Right renal cortex interstitium (tissue), 3 donors: ENCODE measurements at places on chromosomes 6 and 20.
A peak's percentile ranks its signal among the peaks of the same experiment; 100 is the strongest.

- DNase-seq: no peak
Measured at GRCh38 chr20:10357974-10358373, 76.0 kb downstream of the MKKS start.

- DNase-seq: no peak
Measured at GRCh38 chr20:13221673-13222318, 722 bp downstream of the ISM1 start.

GRCh38 chr20:31842471-31843157, 2.8 kb downstream of the FOXS1 start:
- peak; percentile 62 for DNase-seq

GRCh38 chr20:50574108-50574507, 63.9 kb downstream of the PTPN1 start:
- DNase-seq: no peak

DNA sequence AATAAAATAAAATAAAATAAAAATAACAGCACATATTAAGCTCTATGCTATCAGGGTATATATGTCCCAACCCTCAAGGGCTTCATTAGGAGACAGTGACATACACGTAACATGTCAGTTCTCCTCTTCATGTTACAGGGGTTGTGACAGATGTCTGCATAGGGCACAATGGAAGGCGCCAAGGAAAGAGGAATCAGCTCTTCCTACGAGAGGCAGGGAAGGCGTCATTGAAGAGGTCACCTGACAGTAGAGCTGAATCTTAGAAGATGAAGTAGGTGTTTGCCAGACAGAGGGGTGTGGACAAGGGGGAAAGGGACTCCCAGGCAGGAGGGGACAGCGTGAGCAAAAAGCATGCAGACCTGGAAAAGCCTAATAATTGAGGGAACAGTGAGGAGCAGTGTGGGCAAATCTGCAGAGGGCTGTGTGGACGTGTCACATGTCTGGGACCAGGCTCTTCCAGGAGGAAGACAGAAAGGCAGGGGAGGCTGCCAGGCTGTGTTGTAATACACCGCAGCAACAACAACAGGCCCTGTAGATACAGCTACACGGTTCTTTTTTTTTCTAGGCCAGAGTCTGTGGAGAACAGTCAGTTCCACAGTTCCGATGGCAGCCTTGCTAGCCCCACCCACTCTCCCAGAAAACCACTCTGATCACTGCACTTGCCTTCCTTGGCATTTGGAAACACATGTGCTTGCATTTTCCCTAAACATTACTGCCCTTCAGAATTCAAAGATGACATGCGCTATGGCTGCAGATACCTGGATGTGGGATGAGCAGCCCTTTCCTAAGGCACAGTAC, 2.5 kb upstream of the FKBP5 start:
- DNase-seq: no peak

DNA sequence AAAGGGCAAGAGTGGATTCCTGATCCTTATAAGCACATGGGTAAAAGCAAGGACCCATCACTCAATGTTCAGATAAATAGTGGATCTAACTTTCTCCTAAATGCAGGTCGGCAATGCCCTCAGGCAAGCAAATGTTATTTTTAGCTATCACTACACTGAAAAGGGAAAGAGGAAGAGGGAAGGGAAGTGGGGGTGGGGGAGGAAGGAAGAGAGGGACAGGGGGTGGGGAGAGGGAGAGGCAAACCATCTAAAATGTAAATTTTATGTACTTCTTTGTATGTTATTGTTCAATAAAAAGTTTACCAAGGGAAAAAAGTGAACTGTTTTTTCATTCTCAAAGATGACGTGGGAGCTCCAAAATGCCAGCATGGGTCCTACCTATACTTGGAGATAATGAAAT, 44.2 kb downstream of the CHD6 start:
- no peak for DNase-seq

- DNase-seq: no peak
Measured at GRCh38 chr20:483815-484644, 21.7 kb upstream of the TBC1D20 start.

DNA sequence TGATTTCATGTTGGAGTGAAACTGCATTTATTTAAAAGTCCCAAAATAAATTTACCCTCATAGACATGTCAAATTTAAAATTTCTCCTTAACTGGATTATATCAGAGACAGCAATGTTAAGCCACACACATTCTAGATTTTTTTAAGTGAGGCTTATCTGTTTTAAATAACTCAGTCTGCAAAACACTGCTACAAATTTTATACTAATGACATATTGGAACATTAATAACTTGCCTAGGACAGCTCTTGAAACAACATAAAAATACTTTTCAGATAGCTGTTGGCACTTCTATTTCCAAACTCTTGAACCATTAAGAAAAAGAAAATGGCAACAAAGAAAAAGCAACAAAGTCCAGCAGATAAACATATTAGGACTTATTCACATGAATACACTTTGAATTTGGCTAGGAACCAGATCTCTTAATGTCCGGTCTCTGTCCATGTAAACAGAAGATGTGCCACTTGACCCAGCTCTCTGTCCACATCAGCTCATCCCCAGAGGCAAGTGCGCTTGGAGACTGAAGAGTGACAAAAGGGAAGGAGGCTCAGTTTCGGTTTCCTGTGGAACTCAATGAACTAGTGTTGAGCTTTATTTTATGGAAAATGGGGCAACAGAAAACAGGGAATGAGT, 219.3 kb upstream of the THBS2 start:
- DNase-seq: no peak

DNA sequence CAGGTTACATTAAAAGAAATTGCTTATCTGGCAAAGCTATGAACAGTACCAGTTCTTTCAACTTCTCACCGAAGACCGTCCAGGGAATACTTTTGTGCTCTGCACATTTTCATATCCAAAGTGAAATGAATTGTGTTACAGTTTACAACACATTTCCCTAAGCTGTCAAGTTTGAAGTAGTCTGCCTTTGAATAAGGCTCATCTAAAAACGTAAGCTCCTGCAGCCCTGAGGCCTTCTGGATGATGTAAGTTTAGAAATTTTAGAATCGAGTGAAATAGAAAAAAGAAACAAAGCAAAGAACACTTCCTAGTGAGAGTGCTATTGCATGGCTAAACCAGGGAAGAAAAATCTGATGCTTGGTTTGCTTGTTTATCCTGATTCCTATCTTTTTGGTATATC, 653.8 kb downstream of the MMUT start:
- no peak for DNase-seq

DNA sequence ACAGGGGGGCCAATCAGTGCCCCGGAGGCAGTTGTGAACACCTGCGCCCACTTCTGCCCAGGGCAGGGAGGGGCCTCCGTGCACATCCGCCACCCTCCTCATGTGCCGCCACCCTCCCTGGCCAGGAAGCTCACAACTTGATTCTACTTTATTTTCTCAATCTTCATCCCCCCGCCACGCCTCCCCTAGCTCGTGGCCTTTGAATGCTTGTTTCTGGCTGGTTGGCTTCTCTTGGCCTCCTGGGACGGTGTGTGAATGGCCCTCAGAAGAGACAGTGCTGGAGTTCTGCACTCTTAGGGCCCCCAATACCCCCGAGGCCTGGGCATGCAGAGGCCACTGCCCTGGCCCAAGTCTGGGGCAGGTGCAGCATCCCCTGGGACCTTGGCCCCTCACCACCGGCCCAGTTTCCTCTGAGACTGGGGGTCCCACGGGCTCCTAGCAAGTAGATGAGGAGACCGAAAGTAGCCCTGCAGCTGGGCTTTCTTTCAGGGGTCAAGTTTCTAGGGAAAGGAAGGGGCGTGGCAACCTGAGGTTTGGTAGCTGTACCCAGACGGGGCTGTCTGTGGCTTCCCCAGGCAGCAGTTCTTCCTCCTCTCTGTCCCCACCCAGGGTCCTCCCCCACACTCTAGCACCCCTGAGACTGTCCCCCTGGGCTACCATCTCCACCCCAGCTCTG, 1.3 kb downstream of the RGS19 start:
- no peak for DNase-seq

DNA sequence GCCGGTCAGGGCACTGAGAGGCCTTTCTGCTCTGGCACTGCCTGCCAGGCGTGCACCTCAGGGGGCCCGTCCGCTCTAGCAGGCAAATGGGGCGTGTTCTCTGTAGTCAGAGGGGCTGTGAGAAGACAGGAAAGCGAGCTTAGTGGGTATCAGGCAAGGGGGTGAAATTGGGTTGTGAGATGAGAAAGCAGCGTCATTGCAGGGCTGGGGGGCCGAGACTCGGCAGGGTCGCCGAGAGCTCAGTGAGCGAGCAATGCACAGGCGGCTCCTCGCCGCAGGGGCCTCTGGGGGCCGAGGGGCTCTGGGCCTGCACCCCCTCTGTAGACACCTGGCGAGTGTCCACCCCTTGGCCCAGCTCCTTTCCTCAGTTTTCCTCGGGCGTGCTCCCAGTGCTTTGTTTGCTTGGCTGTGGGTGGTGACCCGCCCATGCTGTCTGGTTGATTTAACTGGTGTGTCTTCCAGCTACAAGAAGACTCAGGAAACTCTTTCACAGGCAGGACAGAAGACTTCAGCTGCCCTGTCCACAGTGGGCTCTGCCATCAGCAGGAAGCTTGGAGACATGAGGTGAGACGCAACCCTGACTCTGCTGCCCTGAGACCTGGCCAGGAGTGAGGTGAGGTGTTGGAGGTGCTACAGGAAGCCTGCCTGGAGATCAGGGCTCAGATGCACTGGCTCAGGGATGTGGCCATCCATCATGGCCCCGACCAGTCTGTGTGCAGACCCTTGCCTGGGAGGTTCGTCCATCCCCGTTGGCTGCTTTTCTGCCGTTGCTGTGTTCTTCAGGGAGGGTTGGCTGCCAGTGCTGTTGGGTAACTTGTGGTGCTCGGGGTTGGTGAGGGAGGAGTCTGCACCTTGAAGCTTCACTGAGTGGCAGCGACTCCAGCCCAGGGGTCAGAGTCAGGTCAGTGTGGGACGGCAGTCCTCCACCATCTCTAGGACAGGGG, 12.4 kb upstream of the DNAJC5 start:
- DNase-seq: no peak

DNA sequence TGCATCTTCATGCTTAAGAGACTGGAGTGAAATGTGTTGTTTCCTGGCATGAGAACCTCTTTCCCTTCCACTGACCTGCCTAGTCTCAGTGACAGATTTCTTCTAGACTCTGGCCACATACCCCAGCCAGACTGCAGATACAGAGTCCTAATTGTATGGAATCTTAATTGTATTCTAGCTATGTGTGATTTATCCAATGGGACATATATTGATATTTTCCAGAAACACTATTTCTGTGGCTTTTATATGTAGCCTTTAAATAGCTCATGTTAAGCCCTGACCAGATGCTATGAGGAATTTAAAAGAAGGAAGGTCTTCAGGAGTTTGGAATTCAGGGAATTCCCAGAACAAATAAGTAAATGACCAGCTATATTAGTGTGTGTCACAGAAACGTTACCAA, 99.0 kb downstream of the FIG4 start:
- no peak for DNase-seq
